GOT3 (cell line): ENCODE measurements at places on chromosomes 13 and 19.

GRCh38 chr19:23343434-23344010 is 51.7 kb downstream of the ZNF91 start:
- DNase-seq: no peak

DNA sequence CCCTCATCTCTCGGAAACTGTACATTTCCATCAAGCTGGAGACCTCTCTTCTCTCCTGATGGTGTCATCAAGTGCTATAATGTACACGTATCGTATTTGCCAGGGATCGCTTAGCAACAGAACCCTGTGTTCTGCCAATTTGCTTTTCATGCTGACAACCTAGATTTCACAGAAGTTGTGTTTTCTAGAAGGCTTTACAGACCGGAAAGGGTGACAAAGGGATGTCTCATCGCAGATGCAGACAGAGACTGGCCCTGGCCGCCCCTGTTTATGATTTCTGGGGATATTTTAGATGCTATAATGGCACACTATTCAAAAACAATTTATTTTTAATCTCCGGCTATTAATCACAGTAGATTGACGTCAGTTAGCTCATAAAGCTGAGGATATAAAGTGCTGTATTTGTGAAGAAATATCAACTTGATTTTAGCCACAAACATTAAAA is 291.4 kb downstream of the IRS2 start:
- DNase-seq: no peak

- DNase-seq: no peak
These were observed 60.6 kb upstream of the SERP2 start for GRCh38 chr13:44312834-44313551.

DNA sequence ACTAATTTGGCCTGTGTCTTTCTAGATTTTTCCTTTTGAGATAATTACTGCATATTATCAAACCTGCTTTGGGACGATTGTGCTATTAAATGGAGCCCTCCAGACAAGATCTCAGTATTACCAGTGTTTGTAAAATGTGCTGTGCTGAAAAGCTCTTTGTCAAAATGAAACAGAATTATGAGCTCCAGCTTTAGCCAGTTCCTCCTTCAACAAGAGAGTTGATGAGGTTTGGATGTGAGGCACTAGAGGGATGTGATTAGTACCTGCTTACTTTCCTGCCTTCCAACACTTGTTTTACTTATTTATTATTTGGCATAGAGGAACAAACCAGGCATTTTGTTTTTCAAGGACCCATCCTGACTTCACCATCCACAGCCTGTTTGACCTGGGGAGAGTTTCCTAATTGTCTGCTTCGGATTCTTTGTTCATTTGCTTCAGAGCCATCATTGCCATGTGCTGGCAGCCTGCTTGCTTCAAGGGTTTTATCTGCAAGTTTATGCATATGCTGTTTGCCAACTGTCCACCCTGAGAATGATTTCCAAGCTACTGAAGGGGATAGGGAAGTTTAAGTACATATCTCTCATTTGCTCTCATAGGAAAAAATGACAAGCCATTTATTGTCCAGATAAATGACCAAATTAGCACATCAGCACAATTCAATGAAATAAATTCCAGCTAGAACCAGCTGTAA is 32.9 kb upstream of the CPB2 start:
- no peak for DNase-seq

GRCh38 chr13:60397704-60398378 is 821 bp downstream of the TDRD3 start:
- DNase-seq: no peak

GRCh38 chr13:111924678-111925075 is 142.3 kb upstream of the SOX1 start:
- DNase-seq: no peak

DNA sequence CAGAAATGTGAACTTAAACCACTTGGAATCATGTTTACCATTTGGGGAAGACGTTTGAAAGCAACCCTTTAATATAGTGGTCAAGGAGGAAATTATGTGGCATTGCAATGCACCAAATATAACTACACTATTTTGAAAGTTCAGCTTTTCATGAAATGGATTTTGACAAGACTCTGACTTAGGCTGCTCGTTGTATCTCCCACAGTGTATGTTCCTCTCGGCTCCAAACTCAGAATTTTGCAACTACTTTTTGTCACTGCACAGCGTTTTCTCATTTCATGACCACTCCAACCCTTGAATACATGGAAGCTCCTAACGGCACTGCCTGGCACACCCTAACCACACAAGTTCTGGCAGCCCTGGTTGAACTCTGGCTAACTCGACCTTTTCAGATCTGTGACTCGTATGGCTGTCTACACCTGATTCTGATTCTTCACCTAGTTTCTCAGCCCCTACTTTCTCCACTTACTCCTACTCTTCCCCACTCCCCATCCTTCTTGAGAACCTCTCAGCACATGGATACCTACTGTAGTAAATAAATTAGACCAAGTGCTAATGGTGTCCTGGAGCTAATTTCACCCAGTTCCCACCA is 7.0 kb upstream of the POMP start:
- DNase-seq: no peak

GRCh38 chr13:102367836-102368235 is 34.0 kb downstream of the FGF14 start:
- DNase-seq: no peak

GRCh38 chr19:33564836-33565338 is 43.3 kb upstream of the PEPD start:
- no peak for DNase-seq

GRCh38 chr13:40537146-40537895 is 129.1 kb downstream of the FOXO1 start:
- DNase-seq: no peak

DNA sequence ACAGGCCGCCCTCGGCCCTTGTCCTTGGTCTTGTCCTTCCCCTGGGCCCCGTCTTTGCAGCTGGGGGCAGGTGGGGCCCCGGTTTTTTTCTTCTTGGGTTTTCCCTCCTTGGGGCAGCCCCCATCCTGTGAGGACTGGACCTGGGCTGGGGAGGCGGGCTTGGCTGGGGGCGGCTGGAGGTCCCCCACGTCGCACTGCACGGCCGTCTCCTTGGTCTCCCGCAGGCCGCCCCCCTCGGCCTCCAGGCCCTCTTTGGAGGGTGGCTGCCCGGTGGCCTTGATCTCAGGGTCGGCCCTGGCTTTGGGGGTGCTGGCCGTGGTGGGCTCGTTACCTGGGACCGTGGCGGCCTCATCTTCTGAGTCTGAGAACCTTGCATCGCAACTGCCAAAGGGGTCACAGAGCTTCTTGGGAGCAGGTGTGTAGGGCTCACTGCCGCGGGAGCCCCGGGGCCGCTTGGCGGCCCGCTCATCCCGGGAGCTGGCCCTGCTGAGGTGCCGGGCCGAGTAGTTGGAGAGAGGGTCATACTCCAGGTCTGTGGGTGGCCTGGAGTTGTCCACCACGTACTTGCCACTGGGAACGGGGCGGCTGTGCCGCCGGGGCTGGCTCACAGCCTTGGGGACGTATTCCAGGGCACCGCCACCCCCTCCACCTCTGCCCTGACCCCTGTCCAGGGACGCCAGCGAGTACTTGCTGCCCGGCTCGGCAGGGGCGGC is 15.6 kb upstream of the ATP8B3 start:
- no peak for DNase-seq

DNA sequence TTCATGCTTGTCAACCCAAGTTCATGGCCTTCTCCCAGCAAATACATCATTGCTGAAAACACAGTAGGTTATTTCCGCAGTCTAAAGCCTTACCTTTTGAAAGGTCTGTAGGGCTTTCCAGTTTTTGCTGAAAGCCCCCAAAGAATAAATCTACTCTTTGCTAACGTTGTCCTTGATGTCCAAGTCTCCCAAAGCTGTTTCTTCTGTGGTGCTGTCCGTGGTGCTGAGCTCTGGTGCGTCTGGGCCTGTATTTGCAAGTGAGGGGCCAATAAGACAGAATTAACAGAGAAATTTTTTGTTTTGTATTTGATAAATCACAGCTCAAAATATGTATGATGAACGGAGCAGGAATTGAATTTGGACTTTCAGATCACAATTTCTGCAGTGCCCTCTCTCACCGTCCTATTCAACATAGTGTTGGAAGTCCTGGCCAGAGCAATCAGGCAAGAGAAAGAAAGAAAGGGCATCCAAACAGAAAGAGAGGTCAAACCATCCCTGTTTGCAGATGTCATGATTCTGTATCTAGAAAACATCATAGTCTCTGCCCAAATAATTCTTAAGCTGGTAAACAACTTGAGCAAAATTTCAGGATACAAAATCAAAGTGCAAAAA is 9.8 kb upstream of the LGALS16 start:
- DNase-seq: no peak

- DNase-seq: no peak
These were observed 659 bp downstream of the GNA11 start for GRCh38 chr19:3094601-3095440.

- no peak for DNase-seq
These were observed 178.5 kb downstream of the PRR20E start for GRCh38 chr13:57345526-57345925.

- DNase-seq: no peak
These were observed 105.0 kb downstream of the MBNL2 start for GRCh38 chr13:97327086-97327485.

- DNase-seq: no peak
These were observed 32.7 kb downstream of the DHX34 start for GRCh38 chr19:47381653-47382279.
